ENCODE measurements at places on chromosomes 11 and 22. TPM values are rescaled to one million over a fixed set of nuclear protein-coding genes. Genes with fewer than 3 reads are reported as not detected.

The PATL1 gene
- total RNA-seq, result 28.8 TPM

The CCDC73 gene
- total RNA-seq, result not detected

The PRG3 gene
- total RNA-seq, result not detected

The CCDC81 gene
- 1.7 TPM for total RNA-seq

The UBQLNL gene
- 0.41 TPM for total RNA-seq

The DENND6B gene
- 8.1 TPM for total RNA-seq

The KRTAP5-2 gene
- not detected for total RNA-seq

The MFRP gene
- not detected for total RNA-seq

The RIBC2 gene
- 1.1 TPM for total RNA-seq

The OR10A2 gene
- total RNA-seq, result not detected

The TSGA10IP gene
- total RNA-seq, result not detected

- H3K4me3 ChIP-seq, result peak overlapping the region; percentile 85
- peaks cover 19% of the 10 kb centered on the region for H3K4me1 ChIP-seq
- H3K36me3 ChIP-seq, result peaks cover 10% of the 10 kb centered on the region
- peak overlapping the region; percentile 93 for H3K27ac ChIP-seq
Measured at GRCh38 chr22:36480941-36481392, 473 bp downstream of the TXN2 start.

GRCh38 chr22:47625531-47626427 is 863.3 kb downstream of the TBC1D22A start:
- no peak for DNase-seq
- H3K27me3 ChIP-seq, result no peaks in the 10 kb centered on the region
- H3K36me3 ChIP-seq, result no peaks in the 10 kb centered on the region
- no peak overlapping the region for H3K4me3 ChIP-seq
- H3K27ac ChIP-seq, result no peak overlapping the region
- H3K4me1 ChIP-seq, result no peaks in the 10 kb centered on the region

DNA sequence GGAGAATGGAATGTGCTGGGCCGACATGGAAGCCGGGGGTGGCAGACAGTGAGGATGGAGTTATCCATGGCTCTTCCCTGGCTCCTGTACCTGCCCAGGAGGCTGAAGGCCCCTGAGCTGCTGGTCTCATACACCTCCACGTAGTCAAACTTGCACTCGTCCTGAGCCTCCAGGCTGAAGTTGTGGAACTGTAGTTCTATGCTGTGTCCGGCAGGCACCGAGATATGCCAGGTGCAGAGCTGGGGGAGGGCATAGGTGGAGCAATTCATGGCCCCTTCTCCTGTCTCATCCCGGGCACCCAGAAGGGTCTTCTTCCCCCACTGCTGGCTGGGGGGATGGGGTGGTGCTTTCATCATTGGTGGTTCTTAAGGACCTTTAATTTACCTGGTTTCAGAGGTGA is 2.8 kb downstream of the MFRP start:
- peaks cover 25% of the 10 kb centered on the region for H3K4me1 ChIP-seq
- peak; percentile 37 for DNase-seq
- H3K4me3 ChIP-seq, result no peak overlapping the region
- H3K36me3 ChIP-seq, result no peaks in the 10 kb centered on the region

- no peak for DNase-seq
- no peak overlapping the region for H3K27ac ChIP-seq
- H3K4me1 ChIP-seq, result peaks cover 5% of the 10 kb centered on the region
- no peak overlapping the region for H3K4me3 ChIP-seq
- H3K36me3 ChIP-seq, result peaks cover 3% of the 10 kb centered on the region
Measured at GRCh38 chr11:107801641-107802040, 56.9 kb downstream of the SLC35F2 start.

DNA sequence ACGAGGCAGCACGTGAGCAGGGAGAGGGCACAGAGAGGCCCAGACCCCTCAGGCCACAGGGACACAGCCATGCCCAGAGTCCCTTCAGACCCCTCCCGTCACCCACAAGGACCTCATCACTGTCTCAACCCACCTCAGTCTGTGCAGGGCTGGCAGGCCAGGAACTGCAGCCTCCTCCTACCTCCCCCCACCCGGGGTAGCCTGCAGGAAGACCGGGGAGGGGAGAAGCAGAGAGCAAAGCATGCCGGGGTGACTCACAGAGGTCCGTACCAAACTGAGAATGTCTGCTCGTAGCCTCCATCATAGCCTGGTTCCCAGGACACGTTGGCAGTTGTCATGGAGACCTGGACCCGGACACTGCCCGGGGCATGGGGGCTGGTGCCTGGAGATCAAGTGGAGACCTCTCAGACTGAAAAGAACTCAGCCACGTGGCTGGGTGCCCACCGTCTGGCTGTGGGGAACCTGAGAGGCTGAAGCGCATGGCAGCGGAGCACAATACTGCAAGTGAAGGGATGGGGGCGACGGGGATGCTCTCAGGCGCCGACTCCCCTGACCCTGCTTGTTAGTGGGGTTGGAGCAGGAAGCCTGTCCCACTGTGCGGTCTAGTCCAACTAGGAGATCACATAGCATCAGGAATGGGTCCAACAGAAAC is 27.2 kb downstream of the IGSF9B start:
- H3K36me3 ChIP-seq, result no peaks in the 10 kb centered on the region
- DNase-seq, result no peak
- H3K4me1 ChIP-seq, result peaks cover 3% of the 10 kb centered on the region
- H3K4me3 ChIP-seq, result no peak overlapping the region
- H3K27ac ChIP-seq, result no peak overlapping the region
- H3K27me3 ChIP-seq, result no peaks in the 10 kb centered on the region

DNA sequence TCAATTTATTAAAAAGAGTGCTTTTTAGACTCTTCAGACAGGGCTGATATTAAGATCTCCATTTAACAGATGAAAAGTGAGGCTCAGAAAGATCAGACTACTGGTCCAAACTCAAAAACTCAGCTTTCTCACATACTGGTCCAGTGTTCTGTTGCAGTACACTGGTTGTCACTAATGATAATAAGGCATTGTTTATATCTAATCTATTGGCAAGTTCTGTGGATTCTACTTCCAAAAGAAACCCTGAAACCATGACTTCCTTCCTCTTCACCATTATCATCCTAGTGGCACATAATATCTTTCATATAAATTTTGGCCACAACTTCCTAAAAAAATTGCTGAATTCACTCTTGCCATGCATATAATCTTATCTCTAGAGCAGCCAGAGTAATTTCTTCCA is 36.9 kb downstream of the F2 start:
- H3K27ac ChIP-seq, result no peak overlapping the region
- no peaks in the 10 kb centered on the region for H3K4me1 ChIP-seq
- H3K27me3 ChIP-seq, result no peaks in the 10 kb centered on the region
- no peak overlapping the region for H3K4me3 ChIP-seq

GRCh38 chr11:114344494-114344893 is 48.3 kb downstream of the NNMT start:
- H3K27me3 ChIP-seq, result peaks cover under 1% of the 10 kb centered on the region
- H3K4me1 ChIP-seq, result peaks cover 12% of the 10 kb centered on the region
- H3K4me3 ChIP-seq, result no peak overlapping the region
- no peak for DNase-seq
- no peaks in the 10 kb centered on the region for H3K36me3 ChIP-seq

GRCh38 chr11:76841923-76842452 is 18.7 kb upstream of the ACER3 start:
- H3K36me3 ChIP-seq, result no peaks in the 10 kb centered on the region
- DNase-seq, result no peak
- peaks cover 25% of the 10 kb centered on the region for H3K27me3 ChIP-seq
- no peak overlapping the region for H3K27ac ChIP-seq

DNA sequence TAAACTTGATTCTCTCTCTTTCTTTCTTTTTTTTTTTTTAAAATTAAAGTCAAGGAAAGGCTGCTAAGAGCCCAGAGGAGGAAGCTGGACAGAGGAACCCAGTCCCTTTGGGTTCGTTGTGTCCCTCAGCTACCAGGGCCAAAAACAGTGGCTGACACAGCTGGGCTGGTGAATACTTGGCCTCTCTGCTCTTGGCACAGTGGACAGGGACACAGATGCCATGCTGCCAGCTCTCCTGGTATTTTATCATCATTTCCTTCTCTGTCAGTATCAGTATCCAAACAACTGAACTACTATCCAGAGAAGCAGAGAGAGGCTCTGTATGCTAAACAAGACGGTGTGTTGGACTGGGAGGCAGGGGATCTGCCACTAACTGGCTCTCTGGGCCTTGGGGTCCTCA is 123.7 kb upstream of the CCDC90B start:
- peaks cover 2% of the 10 kb centered on the region for H3K27me3 ChIP-seq
- DNase-seq, result no peak
- H3K4me1 ChIP-seq, result no peaks in the 10 kb centered on the region
- no peak overlapping the region for H3K4me3 ChIP-seq

DNA sequence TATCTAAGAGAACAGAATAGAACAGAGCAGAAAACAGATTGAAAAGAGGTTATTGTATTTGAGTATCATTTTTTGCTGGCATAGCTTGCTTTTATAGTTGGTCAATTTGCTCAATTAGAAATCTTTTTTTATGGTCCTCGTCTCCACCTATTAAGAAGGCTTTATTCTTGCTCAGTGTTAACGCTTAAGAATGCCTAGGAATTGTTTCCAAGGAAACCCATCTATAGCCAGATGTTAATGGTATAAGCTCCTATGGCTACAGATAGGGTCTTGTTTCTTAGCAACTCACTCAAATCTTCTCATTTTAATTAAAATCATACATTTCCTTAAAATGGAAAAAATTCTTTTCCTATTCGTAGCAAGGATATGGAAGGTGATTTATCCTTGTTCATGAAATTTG is 392.3 kb downstream of the TMEM135 start:
- H3K36me3 ChIP-seq, result no peaks in the 10 kb centered on the region
- H3K4me1 ChIP-seq, result peaks cover 13% of the 10 kb centered on the region

DNA sequence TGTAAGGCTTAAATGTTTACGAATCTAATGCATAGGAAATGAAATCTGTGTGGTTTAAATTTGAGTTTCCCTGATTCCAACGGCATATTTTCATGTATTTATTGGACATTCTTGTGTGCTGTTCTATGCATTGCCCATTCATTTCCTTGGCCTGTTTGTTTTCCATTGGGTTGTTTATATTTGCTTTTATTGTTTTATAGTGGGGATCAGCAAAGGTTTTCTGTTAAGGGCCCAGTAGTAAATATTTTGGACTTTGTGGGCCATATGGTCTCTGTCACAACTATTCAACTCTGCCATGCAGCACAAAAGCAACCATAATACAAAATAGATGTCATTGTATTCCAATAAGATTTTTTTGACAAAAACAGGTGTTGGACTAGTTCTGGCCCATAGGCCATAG is 5.2 kb upstream of the LGR4 start:
- no peak for DNase-seq
- H3K27me3 ChIP-seq, result no peaks in the 10 kb centered on the region
- H3K27ac ChIP-seq, result no peak overlapping the region
- H3K36me3 ChIP-seq, result no peaks in the 10 kb centered on the region
- peaks cover 16% of the 10 kb centered on the region for H3K4me1 ChIP-seq

DNA sequence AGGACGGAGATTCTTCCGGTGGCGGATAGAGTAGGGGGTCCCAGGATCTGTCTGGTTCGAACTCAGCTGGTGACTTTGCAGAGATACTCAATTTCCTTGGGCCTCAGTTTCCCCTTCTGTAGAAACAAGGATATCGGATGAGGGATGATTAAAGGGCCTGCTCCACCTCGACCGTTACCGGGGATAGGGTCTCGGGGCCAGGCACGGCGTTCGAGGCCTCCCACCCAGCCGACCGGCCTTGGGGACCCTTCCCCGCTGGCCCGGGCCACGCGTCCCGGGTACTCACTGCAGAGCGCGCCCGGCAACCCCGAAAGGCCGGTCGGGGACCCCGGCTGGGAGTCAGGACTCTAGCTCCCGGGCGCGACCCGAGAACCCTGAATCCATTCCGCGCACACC is 321 bp downstream of the RHBDD3 start:
- H3K4me1 ChIP-seq, result peaks cover 50% of the 10 kb centered on the region
- H3K27ac ChIP-seq, result peak overlapping the region; percentile 100
- H3K27me3 ChIP-seq, result no peaks in the 10 kb centered on the region
- no peak for DNase-seq
- peaks cover 11% of the 10 kb centered on the region for H3K36me3 ChIP-seq
- H3K4me3 ChIP-seq, result peak overlapping the region; percentile 88

- no peak overlapping the region for H3K27ac ChIP-seq
- peaks cover 8% of the 10 kb centered on the region for H3K4me1 ChIP-seq
- H3K4me3 ChIP-seq, result no peak overlapping the region
- peaks cover 25% of the 10 kb centered on the region for H3K27me3 ChIP-seq
- DNase-seq, result no peak
Measured at GRCh38 chr11:117931971-117932370, 2.8 kb upstream of the TMPRSS13 start.

GRCh38 chr22:32199341-32199740 is 5.5 kb downstream of the RFPL2 start:
- no peak overlapping the region for H3K27ac ChIP-seq
- H3K36me3 ChIP-seq, result no peaks in the 10 kb centered on the region
- peaks cover 29% of the 10 kb centered on the region for H3K27me3 ChIP-seq
- H3K4me3 ChIP-seq, result no peak overlapping the region
- peaks cover 3% of the 10 kb centered on the region for H3K4me1 ChIP-seq
- no peak for DNase-seq

- H3K4me3 ChIP-seq, result no peak overlapping the region
- no peaks in the 10 kb centered on the region for H3K27me3 ChIP-seq
- H3K36me3 ChIP-seq, result no peaks in the 10 kb centered on the region
- DNase-seq, result peak; percentile 35
- H3K4me1 ChIP-seq, result peaks cover 22% of the 10 kb centered on the region
- H3K27ac ChIP-seq, result no peak overlapping the region
Measured at GRCh38 chr11:337711-338110, 17.1 kb upstream of the IFITM3 start.

GRCh38 chr11:8574798-8575197 is 19.2 kb downstream of the STK33 start:
- no peak overlapping the region for H3K27ac ChIP-seq
- peaks cover 2% of the 10 kb centered on the region for H3K4me1 ChIP-seq
- H3K27me3 ChIP-seq, result no peaks in the 10 kb centered on the region
- no peaks in the 10 kb centered on the region for H3K36me3 ChIP-seq
- H3K4me3 ChIP-seq, result no peak overlapping the region
- DNase-seq, result no peak

DNA sequence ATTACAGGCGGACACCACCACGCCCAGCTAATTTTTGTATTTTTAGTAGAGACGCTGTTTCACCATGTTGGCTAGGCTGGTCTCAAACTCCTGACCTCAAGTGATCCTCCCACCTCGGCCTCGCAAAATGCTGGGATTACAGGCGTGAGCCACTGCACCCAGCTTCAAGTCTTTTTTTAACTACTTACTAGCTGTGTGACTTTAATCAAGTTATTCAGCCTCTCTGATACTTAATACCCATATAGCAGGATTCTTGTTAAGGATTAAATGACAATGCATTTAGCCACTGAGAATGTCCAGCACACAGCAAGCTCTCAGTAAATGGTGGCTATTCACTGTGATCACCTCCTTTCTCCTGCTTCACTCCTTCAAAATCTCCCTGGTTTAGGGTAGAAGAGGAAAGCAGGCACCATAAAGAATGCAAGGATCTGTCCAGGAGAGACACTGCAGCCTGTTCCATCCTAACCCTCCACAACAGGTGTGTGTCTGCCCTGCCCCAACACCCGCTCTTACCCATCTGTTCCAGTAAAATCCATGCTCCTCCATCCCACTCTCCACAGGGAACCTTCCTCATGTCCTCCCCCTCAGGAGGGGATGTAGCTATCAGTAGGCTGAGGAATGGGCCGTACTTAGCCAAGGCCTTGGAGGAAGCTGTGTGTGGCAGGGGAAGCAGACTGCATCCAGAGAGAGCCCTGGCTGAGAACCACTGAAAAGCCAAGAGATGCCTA is 69.3 kb downstream of the MICAL3 start:
- no peak for DNase-seq
- peaks cover 1% of the 10 kb centered on the region for H3K36me3 ChIP-seq
- H3K27me3 ChIP-seq, result no peaks in the 10 kb centered on the region
- H3K27ac ChIP-seq, result peak overlapping the region; percentile 24

Data from chondrocyte (in vitro differentiated cells).